Ascending aorta (tissue), 2 donors: ENCODE measurements at places on chromosomes 5 and 9.
A peak's percentile ranks its signal among the peaks of the same experiment; 100 is the strongest.

- DNase-seq, result no peak
- no peaks in the 10 kb centered on the region for H3K4me1 ChIP-seq
- H3K4me3 ChIP-seq, result no peak overlapping the region
- no peak overlapping the region for H3K27ac ChIP-seq
Observed at GRCh38 chr5:61076626-61077025, 85.6 kb downstream of the SMIM15 start.

DNA sequence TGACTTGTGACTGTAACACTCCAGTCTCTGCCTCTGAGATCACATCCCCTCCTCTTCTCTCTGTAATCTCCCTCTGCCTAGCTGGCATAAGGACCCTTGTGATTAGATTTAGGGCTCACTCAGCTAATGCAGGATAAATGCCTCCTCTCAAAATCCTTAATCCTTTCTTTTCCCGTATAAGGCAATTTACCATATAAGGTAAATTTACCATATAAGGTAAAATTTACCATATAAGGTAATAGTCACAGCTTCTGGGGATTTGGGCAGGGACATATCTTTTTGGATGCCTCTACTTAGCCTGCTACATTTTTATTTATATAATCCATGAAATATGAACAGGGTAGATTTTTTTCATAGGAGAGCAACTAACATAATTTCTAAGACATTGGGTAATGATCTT lies 318.0 kb upstream of the PUM3 start:
- no peak overlapping the region for H3K4me3 ChIP-seq
- H3K27ac ChIP-seq, result no peak overlapping the region
- no peaks in the 10 kb centered on the region for H3K36me3 ChIP-seq
- H3K4me1 ChIP-seq, result no peaks in the 10 kb centered on the region
- no peak for DNase-seq

- H3K27ac ChIP-seq, result no peak overlapping the region
- H3K4me1 ChIP-seq, result no peaks in the 10 kb centered on the region
- H3K36me3 ChIP-seq, result no peaks in the 10 kb centered on the region
- no peak overlapping the region for H3K4me3 ChIP-seq
- no peak for DNase-seq
- H3K27me3 ChIP-seq, result no peaks in the 10 kb centered on the region
Observed at GRCh38 chr5:36070687-36071571, 4.2 kb upstream of the UGT3A2 start.

- peaks cover 26% of the 10 kb centered on the region for H3K4me1 ChIP-seq
- H3K27ac ChIP-seq, result no peak overlapping the region
- H3K27me3 ChIP-seq, result no peaks in the 10 kb centered on the region
- no peak overlapping the region for H3K4me3 ChIP-seq
- H3K36me3 ChIP-seq, result no peaks in the 10 kb centered on the region
Observed at GRCh38 chr5:139396691-139397090, 1.8 kb upstream of the PROB1 start.

DNA sequence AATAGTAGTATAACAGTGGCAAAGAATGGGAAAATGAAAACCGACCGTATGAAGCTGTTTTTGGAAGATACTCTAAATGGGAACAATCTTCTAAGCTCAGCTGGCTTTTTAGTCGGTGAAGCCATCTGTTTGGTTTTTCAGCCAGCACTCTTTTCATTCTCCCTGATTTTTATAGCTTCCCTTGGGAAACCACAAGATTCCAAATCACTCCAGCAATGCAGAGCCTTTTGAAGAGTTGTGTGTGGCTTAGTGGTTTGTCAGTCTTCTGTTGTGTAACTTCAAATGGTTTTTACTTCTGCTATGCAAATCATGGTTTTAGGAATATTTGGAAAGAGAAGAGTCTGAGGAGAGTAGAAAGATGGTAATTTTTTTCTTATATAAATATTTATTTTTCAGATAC lies 180.7 kb downstream of the KDM4C start:
- H3K36me3 ChIP-seq, result no peaks in the 10 kb centered on the region
- H3K4me1 ChIP-seq, result peaks cover 10% of the 10 kb centered on the region
- no peaks in the 10 kb centered on the region for H3K27me3 ChIP-seq
- DNase-seq, result no peak

DNA sequence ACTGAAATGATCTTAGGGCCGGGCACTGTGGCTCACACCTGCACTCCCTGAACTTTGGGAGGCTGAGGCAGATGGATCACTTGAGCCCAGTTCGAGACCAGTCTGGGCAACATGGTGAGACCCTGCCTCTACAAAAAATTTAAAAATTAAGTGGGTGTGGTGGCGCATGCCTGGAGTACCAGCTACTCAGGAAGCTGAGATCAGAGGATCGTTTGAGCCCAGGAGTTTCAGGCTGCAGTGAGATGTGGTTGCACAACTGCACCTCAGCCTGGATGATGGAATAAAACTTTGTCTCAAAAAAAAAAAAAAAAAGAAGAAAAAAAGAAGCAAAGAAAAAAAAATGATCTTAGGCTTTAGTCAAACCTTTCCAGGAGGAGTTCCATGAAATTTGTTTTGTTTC lies 41.8 kb downstream of the MEF2C start:
- H3K27me3 ChIP-seq, result no peaks in the 10 kb centered on the region
- H3K27ac ChIP-seq, result peak overlapping the region; percentile 42
- H3K4me1 ChIP-seq, result peaks cover 3% of the 10 kb centered on the region
- no peak overlapping the region for H3K4me3 ChIP-seq
- DNase-seq, result no peak
- no peaks in the 10 kb centered on the region for H3K36me3 ChIP-seq

- H3K4me3 ChIP-seq, result no peak overlapping the region
- no peaks in the 10 kb centered on the region for H3K27me3 ChIP-seq
- no peak overlapping the region for H3K27ac ChIP-seq
- no peaks in the 10 kb centered on the region for H3K4me1 ChIP-seq
- no peak for DNase-seq
Observed at GRCh38 chr9:130728721-130729120, 35.1 kb downstream of the EXOSC2 start.

GRCh38 chr5:148796936-148797335 lies 29.5 kb upstream of the ADRB2 start:
- no peaks in the 10 kb centered on the region for H3K36me3 ChIP-seq
- H3K4me1 ChIP-seq, result no peaks in the 10 kb centered on the region
- H3K4me3 ChIP-seq, result no peak overlapping the region
- no peak for DNase-seq

DNA sequence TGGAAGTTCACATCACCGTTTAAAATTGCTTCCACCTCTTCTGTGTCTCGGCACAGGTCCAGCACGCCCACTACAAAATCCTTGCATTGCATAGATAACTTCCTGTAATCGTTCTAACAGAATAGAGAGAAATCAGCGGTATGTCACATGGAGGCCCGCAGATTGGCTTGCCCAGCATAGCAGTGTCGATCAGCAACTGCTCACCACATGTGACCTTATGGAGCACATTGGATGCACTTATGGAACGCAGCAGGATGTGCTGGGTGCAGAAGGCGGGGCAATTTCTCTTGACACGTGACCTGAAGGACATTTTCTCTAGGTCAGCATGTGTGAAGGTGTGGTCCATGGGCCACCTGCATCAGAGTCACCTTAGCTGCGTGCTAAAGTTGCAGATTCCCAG lies 49.7 kb downstream of the TRPC7 start:
- no peaks in the 10 kb centered on the region for H3K27me3 ChIP-seq
- H3K4me3 ChIP-seq, result no peak overlapping the region
- no peak for DNase-seq
- no peak overlapping the region for H3K27ac ChIP-seq

GRCh38 chr9:135076143-135076875 lies 11.2 kb upstream of the OLFM1 start:
- H3K4me1 ChIP-seq, result no peaks in the 10 kb centered on the region
- no peak for DNase-seq
- peak overlapping the region; percentile 79 for H3K4me3 ChIP-seq
- no peaks in the 10 kb centered on the region for H3K36me3 ChIP-seq

DNA sequence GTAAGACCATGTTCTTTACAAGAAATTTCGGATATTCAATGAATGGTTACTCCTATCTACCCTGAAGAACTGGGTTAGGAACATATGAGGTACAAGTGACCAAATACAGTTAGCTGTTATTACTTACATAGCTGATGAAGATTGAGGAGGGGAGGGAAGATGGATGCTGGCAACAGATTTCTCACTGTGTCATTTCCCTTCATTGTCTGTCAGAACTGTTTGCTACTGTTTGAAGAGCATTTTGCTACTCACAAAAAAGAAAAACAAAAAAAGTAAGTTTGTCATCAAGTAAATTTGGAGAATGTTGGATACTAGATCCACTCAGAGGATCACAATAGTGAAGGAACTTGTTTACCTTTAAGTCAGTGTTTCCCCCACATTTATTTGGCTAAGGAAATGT lies 53.7 kb downstream of the ENC1 start:
- H3K4me3 ChIP-seq, result no peak overlapping the region
- H3K27me3 ChIP-seq, result no peaks in the 10 kb centered on the region
- H3K4me1 ChIP-seq, result no peaks in the 10 kb centered on the region
- no peaks in the 10 kb centered on the region for H3K36me3 ChIP-seq
- no peak for DNase-seq
- H3K27ac ChIP-seq, result no peak overlapping the region

GRCh38 chr9:30591461-30591860 lies 1793.0 kb upstream of the ACO1 start:
- no peak for DNase-seq
- H3K4me1 ChIP-seq, result no peaks in the 10 kb centered on the region
- H3K4me3 ChIP-seq, result no peak overlapping the region
- H3K27me3 ChIP-seq, result no peaks in the 10 kb centered on the region

DNA sequence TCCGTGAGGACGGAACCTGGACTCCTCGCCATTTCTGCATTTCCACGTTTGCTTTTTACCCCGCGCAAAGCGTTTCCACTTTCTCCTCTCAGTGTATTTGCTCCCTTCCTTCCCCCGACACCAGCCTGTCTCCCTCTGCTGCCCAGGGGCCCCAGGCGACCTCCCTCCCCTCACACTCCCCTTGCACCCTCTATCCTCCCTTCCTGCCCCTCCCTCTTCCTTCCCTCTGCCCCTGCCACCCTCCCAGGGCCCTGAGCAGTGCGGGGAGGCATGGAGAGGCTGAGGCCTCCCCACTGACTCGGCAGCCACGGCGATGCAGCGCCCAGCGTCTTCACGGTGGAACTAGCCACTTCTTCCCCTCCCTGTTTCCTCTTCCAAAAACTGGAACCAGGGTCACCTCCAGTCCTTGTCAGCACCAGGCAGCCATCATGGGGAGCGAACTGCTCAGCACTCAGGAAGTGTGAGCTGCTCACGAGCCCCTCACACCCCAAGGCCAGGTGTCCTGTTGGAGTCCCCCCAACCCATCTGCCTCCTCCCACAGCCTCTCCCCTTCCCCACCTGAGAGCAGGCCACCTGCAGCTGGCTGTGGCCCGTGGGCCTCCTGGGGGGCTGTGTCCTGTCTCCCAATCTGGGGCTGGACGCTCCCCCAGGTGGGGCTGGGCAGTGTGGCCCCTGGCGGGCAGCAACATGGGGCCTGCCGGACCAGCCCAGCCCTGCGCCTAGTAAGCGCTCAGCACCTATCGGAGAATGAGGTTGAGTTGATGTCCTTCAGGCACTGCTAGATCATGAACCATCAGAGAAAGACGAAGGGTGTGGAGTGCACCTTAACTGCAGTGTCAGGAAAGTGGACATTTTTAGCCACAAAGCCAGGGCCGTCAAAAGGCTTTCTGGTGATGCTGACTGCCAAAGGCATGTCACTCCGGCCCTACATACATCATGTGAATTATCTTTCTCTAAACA lies 17.5 kb downstream of the UBE2QL1 start:
- no peak overlapping the region for H3K4me3 ChIP-seq
- no peaks in the 10 kb centered on the region for H3K4me1 ChIP-seq
- no peaks in the 10 kb centered on the region for H3K27me3 ChIP-seq
- no peak for DNase-seq

- peaks cover 16% of the 10 kb centered on the region for H3K36me3 ChIP-seq
- no peaks in the 10 kb centered on the region for H3K27me3 ChIP-seq
- no peak for DNase-seq
Observed at GRCh38 chr5:168749391-168750100, 170.4 kb upstream of the PANK3 start.

- no peaks in the 10 kb centered on the region for H3K4me1 ChIP-seq
- no peaks in the 10 kb centered on the region for H3K27me3 ChIP-seq
- H3K27ac ChIP-seq, result no peak overlapping the region
- DNase-seq, result no peak
- H3K36me3 ChIP-seq, result no peaks in the 10 kb centered on the region
Observed at GRCh38 chr5:3835811-3836210, 240.2 kb downstream of the IRX1 start.

GRCh38 chr5:99543841-99544240 lies 615.0 kb upstream of the CHD1 start:
- H3K4me3 ChIP-seq, result no peak overlapping the region
- H3K4me1 ChIP-seq, result no peaks in the 10 kb centered on the region
- no peak overlapping the region for H3K27ac ChIP-seq
- no peaks in the 10 kb centered on the region for H3K36me3 ChIP-seq
- H3K27me3 ChIP-seq, result no peaks in the 10 kb centered on the region

DNA sequence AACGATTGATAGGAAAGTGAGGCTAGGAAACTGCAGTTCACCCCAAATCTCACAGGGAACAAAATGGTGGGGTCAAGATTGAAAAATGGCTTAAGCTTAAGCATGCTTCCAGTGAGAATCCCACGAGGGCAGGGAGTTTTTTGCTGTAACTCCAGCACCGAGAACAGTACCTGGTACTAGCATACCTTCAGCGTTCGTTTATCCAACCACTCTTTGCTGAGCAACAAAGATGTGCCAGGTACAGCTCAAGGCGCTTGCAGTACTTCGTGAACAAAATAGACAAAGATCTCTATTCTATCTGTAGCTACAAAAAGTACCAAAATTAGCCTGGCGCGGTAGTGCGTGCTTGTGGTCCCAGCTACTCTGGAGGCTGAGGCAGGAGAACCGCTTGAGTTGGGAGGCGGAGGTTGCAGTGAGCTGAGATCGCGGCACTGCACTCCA lies 778 bp upstream of the PPP6C start:
- H3K4me3 ChIP-seq, result peak overlapping the region; percentile 99
- no peaks in the 10 kb centered on the region for H3K36me3 ChIP-seq
- H3K27ac ChIP-seq, result peak overlapping the region; percentile 99
- H3K27me3 ChIP-seq, result no peaks in the 10 kb centered on the region
- DNase-seq, result no peak

- no peaks in the 10 kb centered on the region for H3K27me3 ChIP-seq
- DNase-seq, result no peak
- H3K4me3 ChIP-seq, result no peak overlapping the region
Observed at GRCh38 chr9:133248726-133249295, 26.2 kb downstream of the ABO start.

- no peaks in the 10 kb centered on the region for H3K27me3 ChIP-seq
- no peak overlapping the region for H3K27ac ChIP-seq
- H3K4me3 ChIP-seq, result no peak overlapping the region
- no peak for DNase-seq
- no peaks in the 10 kb centered on the region for H3K4me1 ChIP-seq
Observed at GRCh38 chr5:148418511-148418910, 34.8 kb downstream of the FBXO38 start.

GRCh38 chr5:142427015-142427364 lies 102.2 kb upstream of the SPRY4 start:
- H3K27me3 ChIP-seq, result no peaks in the 10 kb centered on the region
- DNase-seq, result no peak
- H3K36me3 ChIP-seq, result no peaks in the 10 kb centered on the region
- H3K4me3 ChIP-seq, result no peak overlapping the region
- H3K27ac ChIP-seq, result no peak overlapping the region
- no peaks in the 10 kb centered on the region for H3K4me1 ChIP-seq

GRCh38 chr9:134698587-134699342 lies 57.2 kb downstream of the COL5A1 start:
- no peak overlapping the region for H3K4me3 ChIP-seq
- no peaks in the 10 kb centered on the region for H3K27me3 ChIP-seq
- no peak for DNase-seq
- H3K36me3 ChIP-seq, result peaks cover 22% of the 10 kb centered on the region
- H3K27ac ChIP-seq, result no peak overlapping the region
